ENCODE measurements at places on chromosomes 2 and 18.

- DNase-seq = no peak
Observed at GRCh38 chr2:159034713-159035112, 66.3 kb downstream of the TANC1 start.

DNA sequence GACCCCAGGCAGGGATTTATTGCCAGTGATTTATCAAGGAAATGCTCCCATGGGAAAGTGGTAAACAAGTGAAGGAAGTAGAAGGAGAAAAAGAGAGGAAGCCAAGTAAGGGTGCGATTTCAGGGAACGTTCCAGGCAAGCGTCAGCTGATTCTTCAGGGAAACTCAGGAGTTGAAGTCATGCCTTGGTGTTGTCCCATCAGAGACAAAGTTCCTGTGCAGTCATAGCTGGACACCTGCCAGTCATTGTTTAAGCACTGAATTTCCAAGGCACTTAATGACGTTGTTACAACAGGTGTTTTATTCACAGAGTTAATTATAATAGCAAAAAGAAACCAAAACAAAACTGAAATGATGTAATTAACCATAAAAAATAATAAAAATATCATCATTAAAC, 381.8 kb upstream of the CRIM1 start:
- no peak for DNase-seq

GRCh38 chr2:86073225-86073624, 32.5 kb downstream of the POLR1A start:
- DNase-seq = no peak

- DNase-seq = no peak
Observed at GRCh38 chr2:65877331-65878010, 445.1 kb upstream of the SPRED2 start.

- no peak for DNase-seq
Observed at GRCh38 chr18:47403949-47404348, 152.5 kb upstream of the SKOR2 start.

DNA sequence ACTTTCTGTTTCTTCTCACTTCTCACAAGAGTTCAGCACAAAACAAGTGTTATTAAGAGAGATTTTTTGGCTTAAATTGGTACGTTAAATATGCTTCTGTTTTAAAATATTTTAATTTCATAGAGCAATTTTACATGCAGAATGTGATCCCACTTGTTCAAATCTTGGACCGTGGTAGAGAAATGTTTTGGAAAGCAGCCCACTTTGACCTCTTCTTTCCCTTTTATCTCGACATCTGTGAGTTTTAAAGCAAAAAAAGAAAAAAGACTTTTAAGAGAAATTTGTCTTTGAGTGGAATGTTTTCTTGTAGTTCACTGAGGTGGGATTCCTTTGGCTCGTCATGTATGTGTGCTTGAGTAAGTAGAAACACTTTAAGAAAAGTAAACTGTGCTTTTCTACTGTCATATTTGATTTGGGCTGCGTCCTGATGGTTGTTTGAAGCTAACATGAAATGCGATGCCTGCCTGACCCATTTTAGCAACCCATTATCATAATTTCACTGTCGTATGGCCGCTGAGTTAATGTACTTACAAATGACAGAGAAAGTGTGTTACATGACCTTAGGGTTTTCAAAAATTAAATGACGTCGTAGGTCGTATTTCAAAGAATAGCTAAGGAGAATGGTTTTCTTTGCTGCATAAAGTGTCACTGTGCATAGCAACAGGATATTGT, 54.5 kb downstream of the TSHZ1 start:
- no peak for DNase-seq

- no peak for DNase-seq
Observed at GRCh38 chr18:41524674-41525470, 430.2 kb upstream of the PIK3C3 start.

DNA sequence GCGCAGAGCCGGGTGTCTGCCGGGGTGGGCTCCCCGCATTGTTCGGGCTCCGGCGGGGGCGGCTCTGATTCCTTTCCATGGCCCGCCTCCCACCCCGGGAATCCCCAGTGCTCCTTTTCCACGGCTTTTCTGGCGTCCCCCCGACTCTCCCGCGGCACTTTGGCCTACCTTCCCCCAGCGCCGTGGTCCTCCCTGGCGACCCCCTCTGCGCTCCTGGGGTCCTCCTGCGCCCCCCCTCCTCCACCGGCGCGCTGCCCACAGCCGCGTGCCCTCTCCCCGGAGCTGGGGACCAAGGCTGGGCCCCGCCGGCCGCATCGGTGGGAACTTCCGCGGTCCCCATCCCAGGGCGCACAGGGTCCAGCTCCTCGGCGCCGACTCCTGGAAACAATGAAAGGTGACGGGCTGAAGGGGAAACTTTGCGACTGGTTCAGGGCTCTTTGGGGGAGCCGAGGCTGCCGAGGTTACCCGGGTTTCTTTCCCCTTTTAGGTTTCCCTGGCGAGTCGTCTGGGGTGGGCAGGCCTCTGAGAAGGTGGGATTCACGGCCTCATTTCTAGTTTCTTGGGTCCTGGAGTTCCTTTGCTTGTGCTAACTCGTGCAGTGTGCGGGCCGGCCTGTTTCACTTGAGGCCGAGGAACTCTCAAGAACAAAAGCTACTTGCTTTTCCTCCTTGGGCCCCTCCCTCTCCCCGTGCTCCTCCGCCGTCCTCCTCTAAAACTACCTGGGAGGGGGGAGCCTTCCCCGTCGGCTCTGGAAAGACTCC, 2.2 kb downstream of the TGIF1 start:
- DNase-seq = no peak

GRCh38 chr18:24935896-24936295, 416.1 kb downstream of the ZNF521 start:
- DNase-seq = no peak

DNA sequence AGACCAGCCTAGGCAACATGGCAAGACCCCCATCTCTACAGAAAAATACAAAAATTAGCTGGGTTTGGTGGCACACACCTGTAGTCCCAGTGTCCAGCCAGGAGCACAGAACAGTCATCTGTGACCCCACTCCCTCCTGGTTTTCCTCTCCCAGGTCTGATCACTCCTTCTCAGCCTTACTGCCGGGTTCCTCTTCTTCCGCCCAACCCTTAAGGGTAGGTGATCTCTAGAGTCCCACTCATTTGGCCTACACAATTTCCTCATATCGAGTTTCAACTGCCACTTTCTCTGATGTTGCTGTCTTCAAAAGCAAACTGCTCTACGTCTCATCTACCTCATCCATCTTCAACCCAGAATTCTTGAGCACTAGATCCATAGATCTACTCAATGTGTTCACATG, 13.4 kb upstream of the MAT2A start:
- peak; percentile 26 for DNase-seq

- no peak for DNase-seq
Observed at GRCh38 chr2:75560022-75560767, 544 bp downstream of the EVA1A start.

DNA sequence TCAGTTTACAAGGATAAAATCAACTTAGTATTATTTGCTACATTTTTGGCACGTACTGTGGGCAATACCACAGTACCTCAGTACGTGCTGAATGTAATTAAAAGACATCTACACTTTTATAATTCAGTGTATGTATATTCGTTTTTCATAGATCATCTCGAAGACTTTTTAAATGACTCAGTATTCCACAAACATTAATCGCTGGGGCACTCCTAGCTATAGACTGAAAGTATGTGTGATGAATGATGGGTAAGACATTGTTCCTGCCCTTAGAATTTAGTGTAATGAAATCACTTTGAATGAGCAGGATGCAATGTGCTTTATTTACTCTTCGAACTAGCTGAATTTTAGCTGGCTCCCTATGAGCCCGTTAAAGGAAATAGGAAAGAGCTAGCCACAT, 245.6 kb upstream of the RASGRP3 start:
- DNase-seq = no peak

- peak; percentile 77 for DNase-seq
Observed at GRCh38 chr18:13451661-13452387, 233.3 kb downstream of the LDLRAD4 start.

- peak; percentile 26 for DNase-seq
Observed at GRCh38 chr18:56402872-56403516, 235.4 kb downstream of the TXNL1 start.

DNA sequence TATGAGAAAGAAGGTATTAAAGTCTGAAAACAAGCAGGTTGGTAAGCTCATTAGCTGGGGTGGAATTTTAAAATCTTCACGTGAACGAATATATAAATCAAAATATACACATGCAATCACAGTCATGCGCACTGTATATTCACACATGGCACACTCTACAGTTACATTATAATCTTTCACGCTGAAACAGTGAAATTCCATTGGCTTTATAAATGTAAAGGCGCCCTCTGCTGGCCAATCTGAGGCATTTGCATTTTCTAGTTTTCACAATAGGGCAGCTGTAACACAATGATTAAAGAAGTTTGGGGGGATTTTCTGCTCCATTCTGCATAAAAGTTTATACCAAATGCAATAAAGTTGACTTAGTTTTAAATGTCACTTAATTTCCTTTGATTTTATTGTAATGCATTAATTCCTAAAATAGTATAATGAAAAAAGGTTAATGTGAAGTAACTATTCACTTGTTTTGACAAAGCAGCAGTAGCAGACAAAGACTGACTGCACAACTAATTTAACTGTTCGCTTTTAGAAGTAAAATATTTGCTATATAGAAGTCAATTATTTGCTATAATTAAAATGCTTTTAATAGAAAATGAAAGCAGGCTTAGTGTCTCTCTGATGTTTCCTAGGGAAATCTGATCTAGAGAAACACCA, 17.2 kb downstream of the IFIH1 start:
- peak; percentile 66 for DNase-seq

GRCh38 chr2:222050981-222051380, 247.8 kb downstream of the PAX3 start:
- no peak for DNase-seq

GRCh38 chr18:49875783-49876182, 62.5 kb upstream of the ACAA2 start:
- no peak for DNase-seq

GRCh38 chr2:196742685-196743084, 56.8 kb downstream of the GTF3C3 start:
- no peak for DNase-seq

DNA sequence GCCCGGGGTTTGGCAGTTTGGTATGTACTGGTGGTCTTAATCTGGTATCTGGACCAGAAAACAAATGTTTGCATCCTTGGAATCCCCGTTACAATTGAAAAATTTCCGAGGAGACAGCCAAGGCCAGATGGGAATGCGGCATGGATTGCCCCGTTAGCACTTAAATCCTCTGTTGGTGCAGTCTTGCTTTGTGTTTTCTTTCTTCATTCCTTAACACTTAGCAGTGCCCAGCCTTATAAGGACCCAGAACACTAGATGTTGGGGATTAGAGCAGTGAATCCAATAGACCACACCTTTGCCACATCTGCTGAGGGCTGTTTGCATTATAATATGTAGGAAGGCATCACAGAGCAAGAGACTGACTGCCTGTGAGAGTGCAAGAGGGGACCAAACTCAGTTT, 12.8 kb upstream of the ZNF532 start:
- no peak for DNase-seq

GRCh38 chr2:228197504-228197903, 16.0 kb upstream of the SPHKAP start:
- no peak for DNase-seq

- no peak for DNase-seq
Observed at GRCh38 chr18:57466307-57466706, 31.1 kb downstream of the ONECUT2 start.

- DNase-seq = peak; percentile 14
Observed at GRCh38 chr18:34890486-34891085, 150.6 kb upstream of the MAPRE2 start.

DNA sequence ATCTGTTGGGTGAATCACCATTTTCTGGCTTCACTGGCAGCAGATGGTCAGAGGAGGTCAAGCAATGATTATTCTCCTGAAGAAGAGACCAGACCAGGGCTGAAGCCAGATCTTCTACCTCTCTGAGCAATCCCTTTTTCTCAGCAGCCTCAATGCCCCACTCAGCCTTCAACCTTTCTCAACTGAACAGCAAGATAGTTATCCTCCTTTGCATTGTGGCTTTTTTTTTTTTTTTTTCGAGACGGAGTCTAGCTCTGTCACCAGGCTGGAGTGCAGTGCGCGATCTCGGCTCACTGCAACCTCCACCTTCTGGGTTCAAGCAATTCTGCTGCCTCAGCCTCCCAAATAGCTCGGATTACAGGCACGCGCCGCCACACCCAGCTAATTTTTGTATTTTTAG, 50.5 kb downstream of the ZFP36L2 start:
- no peak for DNase-seq

DNA sequence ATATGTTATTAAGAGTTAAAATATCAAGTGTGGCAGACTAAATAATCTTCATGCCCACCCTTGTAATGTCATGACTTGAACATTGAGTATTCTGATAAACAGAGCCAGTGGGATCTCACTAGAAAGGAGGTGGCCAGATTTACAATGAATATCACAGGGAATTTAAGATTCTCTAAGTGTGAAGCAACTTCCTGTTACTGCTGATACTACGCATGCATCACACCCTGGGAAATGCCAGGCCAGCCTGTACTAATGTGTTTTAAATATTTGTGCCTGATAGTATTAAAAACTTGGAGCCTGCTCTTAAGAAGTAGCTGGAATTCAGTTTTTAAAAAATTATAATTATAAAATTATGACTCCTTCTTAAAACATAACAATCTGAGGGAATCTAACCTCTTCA, 148.3 kb downstream of the LAMA3 start:
- peak; percentile 48 for DNase-seq

GRCh38 chr2:201432621-201433393, 18.5 kb downstream of the TRAK2 start:
- peak; percentile 55 for DNase-seq

- DNase-seq = peak; percentile 93
Observed at GRCh38 chr2:237674731-237675276, 47.4 kb downstream of the LRRFIP1 start.

- DNase-seq = no peak
Observed at GRCh38 chr2:126665483-126665882, 9.5 kb downstream of the GYPC start.

- DNase-seq = no peak
Observed at GRCh38 chr2:147860009-147860408, 15.2 kb downstream of the ACVR2A start.

GRCh38 chr2:71358931-71359671, 27.5 kb downstream of the ZNF638 start:
- no peak for DNase-seq

DNA sequence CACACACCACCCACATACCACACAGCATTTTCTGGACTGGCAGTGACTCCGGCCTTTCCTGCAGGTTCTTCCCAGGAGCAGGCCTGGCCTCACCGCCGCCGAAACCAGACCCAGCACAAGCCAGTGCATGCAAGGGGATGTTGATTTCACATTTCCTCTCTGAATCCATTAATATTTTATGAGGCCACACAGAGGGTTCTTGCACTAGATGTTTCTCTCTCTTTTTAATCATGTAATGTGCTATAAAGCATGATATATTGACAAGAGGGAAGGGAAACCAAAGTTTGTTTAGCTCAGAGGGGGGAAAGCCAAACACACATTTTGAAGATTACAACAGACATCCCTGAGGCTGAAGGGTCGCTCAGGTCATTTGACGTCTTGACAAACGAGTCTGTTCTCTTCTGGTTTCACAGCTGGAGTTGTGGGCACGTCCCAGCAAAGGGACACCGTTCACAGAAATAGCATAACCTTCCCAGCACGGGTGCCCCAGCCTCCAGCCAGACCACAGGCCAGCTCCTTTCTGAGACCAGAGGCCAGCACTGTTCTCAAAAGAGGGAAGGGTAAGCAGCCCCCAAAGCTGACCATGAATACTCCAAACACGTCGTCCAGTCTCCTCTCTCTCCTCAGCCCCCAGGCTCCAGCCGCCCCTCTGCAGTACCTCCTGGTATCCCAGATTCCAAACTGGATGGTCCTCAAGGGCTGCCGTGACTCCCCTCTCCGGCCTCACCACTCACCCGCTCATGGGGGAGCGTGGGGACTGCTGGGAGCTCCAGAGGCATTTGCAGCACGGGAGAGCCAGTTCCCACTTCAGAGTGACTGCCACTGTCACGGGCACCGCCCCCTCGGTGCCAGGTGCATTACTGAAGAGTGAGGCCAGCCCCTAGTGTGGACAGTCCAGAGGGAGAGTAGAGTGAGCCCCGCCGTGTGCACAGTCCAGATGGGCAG, 340.3 kb upstream of the SALL3 start:
- DNase-seq = peak; percentile 92

Data from MV-4-11 (cell line).